ENCODE measurements at places on chromosomes 6 and 20.

- DNase-seq: no peak
These were observed 307.6 kb downstream of the ALDH8A1 start for GRCh38 chr6:134642279-134642678.

DNA sequence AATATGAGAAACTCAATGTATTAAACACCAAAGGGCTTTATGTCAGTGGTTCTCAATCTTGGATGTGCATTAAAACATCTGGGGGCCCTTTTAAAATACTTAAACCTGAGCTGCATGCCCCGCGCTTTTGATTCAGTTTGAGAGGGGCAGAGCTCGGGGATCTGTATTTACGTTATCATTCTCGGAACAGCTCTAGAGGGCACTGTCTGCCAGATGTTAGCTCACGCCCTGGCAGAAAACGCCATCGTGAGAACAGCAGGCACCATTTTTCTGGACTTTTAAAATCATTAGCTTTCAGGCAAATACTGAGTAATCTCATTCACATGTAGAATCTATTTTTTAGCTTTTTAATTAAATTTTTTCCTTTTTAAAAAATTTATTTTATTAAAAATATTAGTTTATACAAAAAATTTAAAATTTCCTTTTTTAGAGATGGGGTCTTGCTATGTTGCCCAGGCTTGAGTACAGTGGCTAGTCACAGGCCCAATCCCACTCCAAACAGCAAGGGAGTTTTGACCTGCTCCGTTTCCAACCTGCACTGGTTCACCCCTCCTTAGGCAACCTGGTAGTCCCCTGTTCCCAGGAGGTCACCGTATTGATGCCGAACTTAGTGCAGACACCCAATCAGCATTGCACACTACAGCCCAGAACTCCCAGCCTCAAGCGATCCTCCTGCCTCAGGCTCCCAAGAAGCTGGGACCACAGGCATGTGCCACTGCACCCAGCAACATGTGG, 30.0 kb upstream of the ZNF133 start:
- DNase-seq: no peak

DNA sequence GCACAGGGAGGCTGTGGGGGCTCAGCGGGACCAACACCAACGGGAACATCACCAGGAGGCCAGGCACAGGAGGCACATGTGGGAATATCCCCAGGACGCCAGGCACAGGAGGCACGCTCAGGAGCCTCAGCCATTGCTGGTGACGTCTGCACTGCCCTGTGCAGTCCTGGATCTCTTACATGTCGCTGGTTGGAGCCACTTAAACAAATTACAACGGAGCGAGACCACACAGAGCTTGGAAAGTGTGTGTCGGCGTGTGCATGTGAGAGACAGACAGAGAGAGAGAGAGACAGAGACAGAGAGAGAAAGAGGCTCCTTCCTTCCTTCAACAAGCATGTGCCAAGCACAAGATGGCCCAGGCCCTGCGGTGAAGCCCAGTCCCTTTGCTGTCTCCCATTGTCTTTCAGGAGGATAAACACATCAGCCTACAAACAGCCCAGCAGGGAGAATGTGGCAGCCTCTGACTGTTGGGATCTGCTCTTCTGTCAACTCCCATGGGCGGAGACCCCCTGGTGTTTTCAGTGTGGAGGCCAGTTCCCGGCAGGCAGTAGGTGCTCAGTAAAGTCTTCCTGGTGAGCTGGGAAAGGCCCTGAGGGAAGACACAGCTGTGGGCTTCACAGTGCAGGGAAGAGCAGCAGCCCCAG, 112.7 kb upstream of the THBS2 start:
- no peak for DNase-seq

GRCh38 chr6:65707126-65707826, at the start of gene EYS:
EYS (minus strand) TSS chr6:65707226; CDS start chr6:65495410, 211,816 bp downstream.
- no peak for DNase-seq

GRCh38 chr20:14407336-14407735, 69.9 kb upstream of the FLRT3 start:
- no peak for DNase-seq

- no peak for DNase-seq
These were observed 167.1 kb downstream of the SMOC2 start for GRCh38 chr6:168608113-168608400.

GRCh38 chr6:145155873-145156782, 579.2 kb downstream of the EPM2A start:
- no peak for DNase-seq

DNA sequence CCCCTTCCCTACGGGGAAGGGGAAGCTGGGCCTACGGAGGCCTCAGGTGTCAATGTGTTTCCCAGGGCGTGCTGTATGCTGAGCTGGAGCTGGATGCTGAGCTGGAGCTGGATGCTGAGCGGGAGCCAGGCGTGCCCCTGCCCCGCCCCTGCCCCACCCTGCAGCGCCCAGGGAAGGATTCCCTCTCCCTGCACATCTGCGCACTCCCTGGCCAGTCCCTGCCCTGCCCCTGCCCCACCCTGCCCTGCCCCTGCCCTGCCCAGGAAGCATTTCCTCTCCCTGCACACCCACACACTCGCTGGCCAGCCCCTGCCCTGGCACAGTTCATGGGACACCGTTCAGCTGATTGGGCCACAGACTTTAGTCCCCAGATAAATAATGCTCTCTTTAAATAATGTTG, 196.8 kb downstream of the SMOC2 start:
- no peak for DNase-seq

DNA sequence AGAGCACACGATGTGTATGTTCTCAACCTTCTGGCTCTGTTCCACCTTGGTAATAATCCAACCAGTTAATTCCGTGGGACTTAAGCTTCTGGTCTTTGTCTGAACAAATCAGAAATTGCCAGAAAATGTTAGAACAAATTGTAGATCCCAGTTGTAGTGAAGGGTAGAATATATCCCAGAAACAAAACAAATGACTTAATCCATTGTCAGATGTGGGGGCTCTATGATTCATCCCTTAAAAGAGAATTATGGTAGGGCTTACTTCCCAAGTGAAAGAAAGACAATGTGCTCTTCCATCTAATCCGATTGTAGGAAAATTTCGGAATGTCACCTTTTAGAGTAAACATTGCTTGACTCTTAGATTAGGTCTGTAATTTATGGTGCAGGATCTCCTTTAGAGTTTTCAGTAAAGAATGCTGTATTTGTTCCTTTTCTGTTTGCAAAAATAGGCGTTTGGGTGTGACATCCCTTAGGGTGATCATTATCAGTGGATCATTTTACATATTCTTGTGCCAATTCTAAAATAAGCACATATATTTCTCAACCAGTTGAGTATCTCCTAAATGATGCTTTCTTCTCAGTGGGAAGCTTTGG, 234.5 kb upstream of the ZNF217 start:
- no peak for DNase-seq

GRCh38 chr6:75419416-75419815, 74.2 kb downstream of the FILIP1 start:
- no peak for DNase-seq

- DNase-seq: no peak
These were observed 686.0 kb upstream of the MMS22L start for GRCh38 chr6:97969065-97969464.

- no peak for DNase-seq
These were observed 119.6 kb downstream of the TMEM242 start for GRCh38 chr6:157203764-157204163.

DNA sequence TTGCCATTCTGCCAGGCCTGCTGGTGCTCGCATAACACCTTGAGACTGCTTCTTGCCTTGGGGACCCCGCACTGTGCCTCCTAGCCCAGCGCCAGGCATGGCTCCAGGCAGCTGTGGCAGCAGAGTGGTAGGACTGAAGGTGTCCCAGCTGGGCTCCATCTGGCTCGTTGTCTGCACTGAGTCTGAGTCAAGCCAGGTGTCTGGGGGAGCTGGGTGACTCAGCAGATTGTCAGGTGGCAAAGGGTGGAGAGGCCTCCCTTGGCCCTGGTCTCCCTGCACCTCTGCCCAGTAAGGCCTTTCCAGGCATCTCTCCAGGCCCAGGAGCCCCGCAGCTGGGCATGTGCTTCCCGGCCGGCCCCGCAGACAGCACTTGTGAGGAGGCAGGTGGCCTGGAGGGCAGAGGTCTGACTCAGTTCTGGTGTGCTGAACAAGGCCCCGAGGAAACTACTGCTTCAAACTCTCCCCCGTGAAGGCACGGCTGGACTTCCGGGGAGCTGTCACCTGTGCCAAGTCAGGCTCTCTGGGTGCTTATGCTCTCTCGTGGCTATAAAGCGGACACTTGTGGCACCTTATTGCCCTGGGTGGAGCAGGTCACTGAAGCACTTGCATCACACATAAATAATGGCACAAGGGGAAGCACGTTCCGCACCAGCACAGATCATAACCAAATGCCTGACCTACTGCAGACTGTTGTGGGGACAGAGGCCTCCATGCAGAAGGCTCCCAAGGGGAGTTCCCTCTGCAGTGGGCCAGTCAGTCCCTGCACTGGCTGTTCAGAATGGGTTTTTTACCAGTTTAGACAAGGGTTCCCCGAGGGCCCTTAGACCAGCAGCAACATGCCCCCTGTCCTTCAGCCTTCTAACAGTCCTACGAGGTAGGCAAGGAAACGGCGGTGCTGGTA, 27.5 kb downstream of the FOXC1 start:
- no peak for DNase-seq

DNA sequence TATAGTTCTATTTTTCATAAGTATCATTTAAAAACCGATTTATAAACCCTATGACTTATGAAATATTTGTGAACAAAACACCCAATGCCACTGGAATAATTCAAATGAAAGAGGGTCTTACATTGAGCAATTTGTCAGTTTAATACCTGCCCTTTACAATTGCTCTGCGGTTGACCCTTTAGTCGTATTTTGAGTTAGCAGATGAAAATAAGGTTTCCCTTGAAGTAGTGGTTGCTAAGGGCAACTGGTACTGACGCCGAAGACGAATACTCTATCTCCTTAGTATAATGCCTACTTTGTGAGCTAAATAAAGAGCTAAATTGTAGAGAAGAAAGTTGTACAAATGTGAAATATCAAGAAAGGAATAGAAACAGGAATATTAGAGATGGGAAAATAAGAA, 69.4 kb downstream of the KCNQ5 start:
- DNase-seq: no peak

DNA sequence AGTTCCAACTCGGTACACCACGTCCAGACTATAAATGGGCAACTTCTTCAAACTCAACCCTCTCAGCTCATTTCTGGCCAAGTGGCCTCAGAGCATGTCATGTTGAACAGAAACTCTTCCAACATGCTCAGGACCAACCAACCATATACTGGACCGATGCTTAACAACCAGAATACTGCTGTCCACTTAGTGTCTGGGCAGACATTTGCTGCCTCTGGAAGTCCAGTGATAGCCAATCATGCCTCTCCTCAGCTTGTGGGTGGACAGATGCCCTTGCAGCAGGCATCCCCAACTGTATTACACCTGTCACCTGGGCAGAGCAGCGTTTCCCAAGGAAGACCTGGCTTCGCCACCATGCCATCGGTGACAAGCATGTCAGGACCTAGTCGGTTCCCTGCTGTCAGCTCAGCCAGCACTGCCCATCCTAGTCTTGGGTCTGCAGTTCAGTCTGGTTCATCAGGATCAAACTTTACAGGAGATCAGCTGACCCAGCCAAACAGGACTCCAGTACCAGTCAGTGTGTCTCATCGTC, 47.8 kb downstream of the BICRAL start:
- no peak for DNase-seq

- no peak for DNase-seq
These were observed 191.1 kb upstream of the CITED2 start for GRCh38 chr6:139565591-139565990.

GRCh38 chr6:44622555-44622954, 235.0 kb downstream of the CDC5L start:
- no peak for DNase-seq

- DNase-seq: no peak
These were observed 3.6 kb downstream of the NELFCD start for GRCh38 chr20:58984691-58985090.

DNA sequence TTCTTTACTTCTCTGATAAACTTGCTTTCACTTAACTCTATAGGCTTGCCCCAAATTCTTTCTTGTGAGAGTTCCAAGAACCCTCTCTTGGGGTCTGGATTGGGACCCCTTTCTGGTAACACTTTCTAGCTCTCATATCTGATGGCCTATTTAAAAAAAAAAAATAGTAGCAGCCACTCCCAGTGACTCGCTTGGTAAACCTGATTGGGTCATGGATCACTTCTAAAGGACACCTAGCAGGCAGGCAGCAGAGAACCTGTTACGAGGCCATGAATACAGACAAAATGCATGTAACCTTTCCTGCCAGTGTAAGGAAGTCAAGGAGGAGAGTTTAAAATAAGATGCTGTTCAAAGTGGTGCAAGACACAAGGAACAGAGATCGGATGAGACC, 9.1 kb upstream of the SERPINB6 start:
- no peak for DNase-seq

DNA sequence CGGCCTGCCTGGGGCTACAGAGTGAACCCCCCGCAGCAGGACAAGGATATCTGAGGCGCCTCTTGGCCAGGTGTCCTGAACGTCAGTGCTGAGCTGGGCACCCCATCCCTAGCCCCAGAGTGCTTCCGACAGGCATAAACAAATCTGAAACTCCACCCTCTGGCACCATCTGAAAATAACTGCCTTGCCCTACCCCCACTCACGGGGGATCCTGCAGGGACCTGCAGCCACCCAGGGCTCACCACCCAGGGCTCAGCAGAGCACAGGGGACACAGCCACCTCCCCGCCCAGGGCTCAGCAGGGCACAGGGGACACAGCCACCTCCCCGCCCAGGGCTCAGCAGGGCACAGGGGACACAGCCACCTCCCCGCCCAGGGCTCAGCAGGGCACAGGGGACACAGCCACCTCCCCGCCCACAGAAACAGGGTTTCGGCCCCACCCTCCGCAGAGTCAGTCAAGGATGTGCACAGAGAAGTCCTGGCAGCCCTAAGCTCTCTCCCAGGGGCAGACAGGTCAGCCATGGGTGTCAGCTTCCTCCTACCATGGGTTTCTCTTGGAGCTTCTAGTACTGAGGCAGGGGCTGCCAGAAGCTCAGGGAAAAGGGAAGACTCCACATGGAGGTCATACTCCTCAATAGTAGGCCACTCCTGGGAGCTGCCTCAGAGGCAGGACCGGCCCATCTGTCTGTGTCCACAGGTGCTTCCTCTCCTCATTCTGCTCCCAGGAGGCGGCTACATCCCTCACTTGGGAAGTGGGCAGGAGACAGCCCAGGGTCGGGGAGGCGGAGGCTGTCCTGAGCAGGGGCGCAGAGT, 4.6 kb downstream of the UCKL1 start:
- no peak for DNase-seq

DNA sequence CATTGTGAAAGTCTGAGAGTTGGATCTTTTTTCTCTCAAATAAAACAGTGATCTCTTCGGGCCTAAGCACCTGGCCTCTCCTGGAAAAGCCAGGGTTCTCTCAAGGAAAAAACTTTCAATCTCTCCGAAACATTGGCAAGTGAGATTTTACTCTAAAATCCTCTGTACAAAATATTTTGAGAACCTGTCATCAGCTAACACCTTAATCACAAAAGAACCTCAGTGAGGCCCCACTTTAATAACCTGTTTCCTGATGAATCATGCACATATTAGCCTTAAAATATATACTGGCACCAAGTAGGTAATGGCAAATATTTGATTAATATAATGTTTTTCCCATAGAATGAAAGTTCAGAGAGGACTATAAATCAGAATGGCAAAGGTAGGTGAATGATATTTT, 177.9 kb downstream of the FRK start:
- DNase-seq: no peak
